Esophagus squamous epithelium (tissue), 5 donors: ENCODE measurements at places on chromosomes 11 and 22.

- no peak for DNase-seq
Observed at GRCh38 chr22:43515902-43516301, 104.1 kb downstream of the MPPED1 start.

- no peak for DNase-seq
Observed at GRCh38 chr11:73553266-73553665, 44.6 kb downstream of the FAM168A start.

GRCh38 chr11:116580799-116581198, 192.0 kb downstream of the BUD13 start:
- DNase-seq: no peak

DNA sequence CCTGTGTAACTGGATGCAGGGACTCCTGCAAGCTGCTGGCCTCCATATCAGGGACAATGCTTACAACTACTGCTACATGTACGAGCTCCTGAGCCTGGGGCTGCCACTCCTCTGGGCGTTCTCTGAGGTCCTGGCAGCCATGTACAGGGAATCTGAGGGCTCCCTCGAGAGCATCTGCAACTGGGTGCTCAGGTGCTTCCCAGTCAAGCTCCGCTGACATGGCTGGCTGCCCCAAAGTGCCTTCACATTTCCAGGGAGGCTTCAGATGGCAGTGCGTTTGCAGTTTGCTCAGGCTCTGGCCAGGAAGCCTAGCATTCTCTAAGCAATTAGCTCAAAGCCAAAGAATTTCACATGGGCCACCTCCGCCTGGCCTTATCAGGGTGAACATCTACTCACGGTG, 117.4 kb upstream of the PARVA start:
- no peak for DNase-seq

- DNase-seq: no peak
Observed at GRCh38 chr11:10655943-10656576, 37.5 kb downstream of the IRAG1 start.

- no peak for DNase-seq
Observed at GRCh38 chr22:19644314-19645223, 69.7 kb upstream of the SEPTIN5 start.

- DNase-seq: no peak
Observed at GRCh38 chr22:48104766-48105165, 1342.3 kb downstream of the TBC1D22A start.

GRCh38 chr11:109140857-109141515, 281.0 kb upstream of the C11orf87 start:
- no peak for DNase-seq

DNA sequence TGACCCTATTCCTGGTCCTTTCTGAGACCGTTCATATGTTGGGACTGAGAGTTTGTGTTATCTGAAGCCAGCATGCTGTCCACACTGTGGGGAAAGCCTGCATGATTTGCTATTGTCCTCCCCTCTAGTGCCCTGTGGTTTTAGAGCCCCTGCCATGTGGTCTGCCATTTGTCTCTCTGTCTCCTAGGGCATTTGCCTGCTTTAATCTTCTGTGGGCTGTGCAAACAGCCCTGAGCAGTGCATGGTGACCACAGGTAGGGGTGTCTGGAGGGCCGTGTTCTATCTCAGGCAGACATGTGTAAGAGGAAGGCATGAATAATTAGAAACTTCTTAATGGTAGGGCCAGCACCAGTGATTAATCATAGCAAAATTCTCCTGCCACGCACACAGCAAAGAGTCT, 23.0 kb downstream of the AMPD3 start:
- no peak for DNase-seq

DNA sequence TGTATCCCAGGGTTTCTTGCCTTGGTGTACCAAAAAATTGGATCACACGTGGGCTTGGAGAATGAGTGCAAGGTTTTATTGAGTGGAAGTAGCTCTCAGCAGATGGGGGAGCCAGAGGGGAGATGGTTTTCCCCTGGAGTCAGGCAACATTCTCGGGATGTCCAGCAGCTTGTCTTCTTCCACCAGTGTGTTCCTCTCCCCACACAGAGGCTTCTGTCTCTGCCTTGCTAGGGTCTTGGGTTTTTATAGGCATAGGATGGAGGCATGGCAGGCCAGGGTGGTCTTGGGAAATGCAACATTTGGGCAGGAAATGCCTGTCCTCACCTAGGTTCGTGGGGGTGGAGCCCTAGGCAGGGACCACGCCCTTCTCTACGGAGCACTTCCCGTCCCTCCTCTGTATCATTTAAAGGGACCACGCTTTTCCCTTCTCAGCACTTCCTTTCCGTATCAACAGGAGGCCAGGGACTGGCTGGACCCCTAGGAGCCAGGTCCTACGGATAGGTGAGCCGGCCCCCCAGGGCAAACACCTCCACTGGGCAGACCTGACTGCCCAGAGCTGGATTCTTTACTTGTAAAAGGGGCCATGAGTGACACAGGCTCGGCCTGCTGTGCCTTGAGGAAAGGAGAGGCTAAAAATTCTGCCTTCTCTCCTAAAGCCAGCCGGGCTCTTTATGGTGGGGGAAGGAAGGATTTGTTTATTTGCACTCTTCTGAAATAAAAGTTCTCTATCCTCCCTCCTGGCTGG, 55.3 kb upstream of the CCDC188 start:
- DNase-seq: no peak

GRCh38 chr11:17775035-17775348, 40.4 kb downstream of the KCNC1 start:
- no peak for DNase-seq

DNA sequence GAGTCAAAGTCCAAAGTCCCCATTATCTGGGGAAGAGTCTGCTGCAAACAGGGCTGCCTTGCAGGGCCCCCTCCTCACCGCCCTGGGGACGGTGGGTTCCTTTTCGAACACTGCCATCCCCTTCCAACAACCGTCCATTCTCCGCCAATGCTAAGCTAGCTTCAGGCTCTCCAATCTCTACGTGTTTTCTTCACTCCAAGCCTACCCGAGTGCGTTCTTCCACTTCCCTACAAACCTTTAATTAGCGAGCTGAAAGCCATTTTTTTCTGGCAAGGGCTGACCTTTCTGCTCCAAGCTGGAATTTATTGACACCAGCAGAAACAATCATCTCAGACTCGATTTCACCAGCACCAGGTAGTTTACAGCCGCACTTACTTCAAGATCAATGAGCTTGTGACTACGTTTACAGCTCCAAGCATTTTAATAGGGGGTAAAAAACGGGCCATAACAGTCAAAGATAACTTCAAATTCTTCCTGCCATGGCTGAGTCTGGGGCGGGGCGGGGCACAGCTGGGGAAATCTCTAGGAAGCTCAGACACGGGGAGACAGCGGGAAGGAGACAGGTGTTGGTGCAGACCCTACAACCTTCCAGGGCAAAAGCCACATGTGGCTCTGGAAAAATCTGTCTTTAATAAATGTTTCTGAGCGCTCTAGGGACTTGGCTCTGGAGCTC, 82.2 kb downstream of the PHF21B start:
- no peak for DNase-seq

- no peak for DNase-seq
Observed at GRCh38 chr11:19660076-19660475, 52.6 kb upstream of the NAV2 start.

DNA sequence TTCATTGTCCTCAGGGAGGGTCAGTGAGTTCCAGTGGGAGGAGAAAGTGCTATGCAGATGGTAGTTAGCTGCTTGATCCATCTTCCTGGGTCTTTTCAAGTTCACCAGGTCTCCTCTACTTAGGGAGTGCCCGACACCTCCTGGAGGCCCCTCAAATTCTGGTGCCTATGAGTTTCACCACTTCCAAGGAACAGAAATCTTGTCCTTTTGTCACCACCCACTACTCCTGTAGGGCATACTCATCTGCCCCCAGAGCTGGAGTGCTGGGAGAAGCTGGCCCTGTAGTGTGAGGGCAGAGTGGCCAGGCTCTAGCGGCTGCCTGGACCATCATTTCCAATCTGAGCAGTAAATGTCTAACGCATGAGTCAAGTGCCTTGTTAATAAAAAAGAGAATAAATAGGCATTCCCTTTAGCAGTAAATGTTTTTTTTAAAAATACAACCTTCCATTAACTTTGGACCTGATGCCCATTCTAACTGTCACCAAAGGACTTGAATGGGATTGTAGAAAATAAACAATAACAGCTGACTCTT, 12.5 kb downstream of the IRAG1 start:
- DNase-seq: no peak

- no peak for DNase-seq
Observed at GRCh38 chr11:46272816-46273427, 4.5 kb upstream of the CREB3L1 start.
